Dermis blood vessel endothelial cell (primary cell): ENCODE measurements at places on chromosomes 3 and 15. TPM values are rescaled to one million over a fixed set of nuclear protein-coding genes. Genes with fewer than 3 reads are reported as not detected.

DNA sequence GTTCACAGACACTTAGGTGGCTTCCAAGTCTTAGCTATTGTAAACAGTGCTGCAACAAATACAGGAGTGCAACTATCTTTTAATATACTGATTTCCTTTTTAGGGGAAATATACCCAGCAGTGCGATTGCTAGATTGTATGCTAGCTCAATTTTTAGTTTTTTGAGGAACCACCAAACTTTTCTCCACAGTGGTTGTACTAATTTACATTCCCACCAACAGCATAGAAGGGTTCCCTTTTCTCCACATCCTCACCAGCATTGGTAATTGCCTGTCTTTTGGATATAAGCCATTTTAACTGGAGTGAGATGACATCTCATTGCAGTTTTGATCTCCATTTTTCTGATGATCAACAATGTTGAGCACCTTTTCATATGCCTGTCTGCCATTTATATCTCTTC, 58.9 kb downstream of the ZNF148 start:
- no peak for DNase-seq

GRCh38 chr3:196948442-196949284, 6.3 kb upstream of the NCBP2 start:
- DNase-seq: no peak

- no peak for DNase-seq
Measured at GRCh38 chr3:77376511-77376910, 336.6 kb downstream of the ROBO2 start.

GRCh38 chr3:58471025-58471887, 20.6 kb upstream of the KCTD6 start:
- DNase-seq: peak; percentile 17

GRCh38 chr3:191068946-191069813, 129.9 kb upstream of the OSTN start:
- no peak for DNase-seq

GRCh38 chr3:23566499-23566898, 239.3 kb upstream of the UBE2E1 start:
- no peak for DNase-seq

DNA sequence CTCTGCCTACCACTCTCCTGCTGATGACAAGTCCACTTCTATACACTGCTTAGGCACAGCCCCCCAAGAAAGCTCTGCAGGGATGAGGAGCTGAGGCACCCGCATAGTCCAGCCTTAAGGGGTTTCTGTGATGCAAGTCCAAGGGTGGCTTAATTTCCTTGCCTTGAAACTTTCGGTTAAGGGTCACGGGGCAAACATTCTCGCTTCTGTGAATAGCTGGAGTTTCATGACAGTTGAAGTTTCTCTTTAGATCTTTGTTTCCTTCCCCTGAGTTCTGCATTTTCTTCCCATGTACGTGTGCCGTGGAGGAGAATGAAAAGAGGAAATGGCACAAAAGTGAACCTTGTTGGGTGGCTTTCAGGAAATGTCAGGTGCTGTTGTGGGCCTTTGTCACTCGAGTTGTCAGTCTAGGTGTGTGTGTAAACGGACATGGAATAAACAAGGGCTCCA, 7.0 kb downstream of the GPR160 start:
- no peak for DNase-seq

DNA sequence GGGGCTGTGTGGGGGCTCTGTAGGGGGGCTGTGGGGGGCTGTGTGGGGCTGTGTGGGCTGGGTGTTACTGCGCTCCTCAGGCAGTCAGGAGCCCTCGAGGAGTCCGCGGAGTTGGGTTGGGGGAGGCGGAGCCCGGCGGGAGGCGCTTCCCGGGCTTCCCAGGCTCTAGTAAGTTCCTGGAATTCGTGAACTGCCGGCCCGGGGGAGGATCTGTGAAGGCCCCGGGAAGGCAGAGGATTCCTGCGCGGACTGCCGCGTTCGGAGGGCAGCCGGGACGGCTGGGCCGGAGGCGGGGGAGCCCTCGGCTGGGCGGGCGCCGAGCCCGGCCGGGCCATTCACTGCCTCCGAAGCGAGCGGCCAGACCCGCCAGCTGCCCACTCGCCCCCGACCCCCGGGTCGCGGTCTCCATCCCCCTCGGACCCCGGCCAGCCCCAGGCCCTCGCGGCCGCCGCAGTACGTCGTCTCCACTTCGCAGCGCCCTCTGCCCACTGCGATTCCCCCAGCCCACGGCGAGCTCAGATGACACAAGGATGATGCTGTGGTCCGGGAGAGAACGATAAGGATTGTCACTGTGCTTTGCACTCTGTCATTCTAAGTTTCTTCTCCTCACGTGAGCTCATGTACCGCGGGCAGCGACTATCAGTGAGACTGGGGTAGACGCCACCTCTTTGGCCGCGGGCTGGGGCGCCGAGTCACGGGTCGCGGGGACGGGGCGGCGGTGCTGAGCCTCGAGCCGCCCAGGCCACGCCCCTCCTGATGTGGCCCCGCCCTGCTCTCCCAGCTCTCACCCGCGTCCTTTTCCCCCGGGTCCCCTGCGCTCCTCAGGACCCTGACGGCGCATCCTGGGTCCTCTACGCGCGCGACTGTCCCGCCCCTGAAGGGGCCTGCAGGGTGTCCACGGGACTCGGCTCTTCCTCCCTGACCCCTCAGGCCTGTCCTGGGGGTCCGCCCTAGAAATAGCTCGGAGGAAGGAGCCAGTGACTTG, 65.3 kb downstream of the KLF13 start:
- DNase-seq: peak; percentile 50

GRCh38 chr3:40951636-40952035, 247.7 kb upstream of the CTNNB1 start:
- DNase-seq: no peak

GRCh38 chr3:39264053-39264452, 15.8 kb downstream of the CX3CR1 start:
- DNase-seq: no peak

DNA sequence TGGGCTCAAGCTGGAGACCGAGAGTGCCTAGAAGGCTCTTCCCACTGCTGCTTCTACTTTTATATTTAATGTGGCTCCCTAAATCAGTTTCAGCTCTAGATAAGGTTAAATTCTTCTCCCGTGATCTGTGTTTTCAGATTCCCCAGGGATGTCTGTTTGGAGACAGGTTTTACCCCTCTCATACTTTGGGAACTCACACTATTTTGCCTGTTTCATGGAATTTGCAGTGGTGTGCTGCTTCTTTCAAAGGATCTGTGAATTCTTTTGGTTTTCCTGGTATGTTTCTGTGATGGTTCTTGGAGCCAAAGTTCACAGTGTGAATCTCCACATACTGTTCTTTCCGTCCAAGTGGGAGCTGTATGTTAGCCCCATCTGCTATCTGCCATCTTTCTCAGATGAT, 238.3 kb upstream of the SLITRK3 start:
- no peak for DNase-seq

DNA sequence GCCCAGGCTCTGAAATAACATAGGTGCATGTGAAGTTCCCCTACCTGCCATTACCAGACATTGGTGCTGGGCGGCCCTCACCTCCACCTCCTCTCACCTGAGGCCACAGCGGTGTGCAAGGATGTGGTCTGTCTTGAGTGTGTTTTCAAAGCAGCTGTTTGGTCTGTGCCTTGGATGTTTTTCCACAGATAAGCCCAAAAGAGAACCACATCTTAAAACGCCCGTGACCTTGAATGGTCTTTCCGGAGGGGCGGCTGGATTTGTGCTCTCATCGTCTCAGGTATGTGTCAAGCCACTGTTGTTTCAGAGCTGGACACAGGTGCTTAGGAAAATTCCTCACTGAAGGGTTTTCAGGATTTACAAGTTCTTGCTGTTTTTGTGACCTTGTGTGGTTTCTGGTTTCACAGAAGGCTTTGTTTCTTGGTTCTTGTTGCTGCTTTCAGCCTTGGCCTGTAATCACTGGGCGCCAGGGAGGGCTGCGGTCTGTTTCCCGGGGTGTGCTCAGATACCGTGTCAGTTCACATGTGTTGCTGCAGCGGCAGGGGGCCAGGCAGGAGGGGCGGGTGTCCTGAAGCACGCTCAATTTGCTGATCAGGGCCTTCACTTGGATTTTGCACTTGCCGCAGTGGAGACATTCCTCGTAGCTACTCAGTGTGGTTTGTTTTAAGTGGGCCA, 128.4 kb downstream of the IGF1R start:
- DNase-seq: no peak

- DNase-seq: no peak
Measured at GRCh38 chr3:186628756-186629155, 11.4 kb upstream of the FETUB start.

DNA sequence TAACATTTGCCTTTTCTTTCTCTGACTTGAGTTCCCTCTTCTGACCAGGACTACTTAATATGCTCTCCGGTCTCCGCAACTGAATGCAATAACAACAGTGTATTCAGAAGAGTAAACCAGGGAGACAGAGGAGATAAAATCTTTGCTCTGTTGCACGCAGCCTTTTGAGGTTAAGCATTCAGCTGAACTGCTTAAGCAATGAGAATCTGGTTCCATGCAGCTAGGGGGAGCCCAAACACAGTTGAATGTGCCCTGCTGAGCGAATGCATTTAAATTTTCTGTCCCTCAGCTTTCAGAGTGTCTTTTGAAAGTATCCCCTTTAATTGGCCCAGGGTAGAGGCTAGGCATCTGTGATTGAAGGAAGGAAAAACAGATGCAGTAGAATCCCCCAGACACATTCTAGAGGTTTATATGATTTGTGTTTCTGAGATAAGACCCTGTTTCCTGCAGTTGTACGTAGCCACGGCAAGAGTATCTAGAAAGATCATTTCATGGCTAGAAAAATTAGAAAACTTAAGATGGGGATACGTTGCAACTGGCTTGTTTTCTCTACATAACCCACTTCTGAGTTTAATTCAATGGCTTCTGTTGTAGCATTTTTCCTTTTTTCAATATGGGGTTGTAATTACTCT, 309.6 kb downstream of the TUSC7 start:
- DNase-seq: peak; percentile 62

DNA sequence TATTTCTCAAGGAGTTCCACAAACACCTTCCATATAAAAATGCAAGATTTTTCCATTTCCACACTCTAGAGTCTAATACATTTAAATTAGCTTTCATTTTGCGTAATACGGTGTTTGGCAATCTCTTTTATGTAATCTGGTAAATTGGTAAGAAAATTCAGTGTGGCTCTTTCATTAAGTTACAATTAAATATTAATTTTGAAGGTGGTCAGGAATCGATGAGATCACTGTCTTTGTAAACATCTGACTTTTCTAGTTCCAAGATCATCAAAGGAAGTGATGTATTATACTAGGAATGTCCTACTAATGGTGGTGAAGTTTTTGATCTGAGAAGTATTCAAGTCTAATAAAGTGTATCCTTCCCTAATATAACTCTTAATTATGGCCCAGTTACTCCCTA, 1.1 kb upstream of the UTS2B start:
- DNase-seq: peak; percentile 73

- no peak for DNase-seq
Measured at GRCh38 chr3:8593021-8593827, 51.4 kb downstream of the SSUH2 start.

DNA sequence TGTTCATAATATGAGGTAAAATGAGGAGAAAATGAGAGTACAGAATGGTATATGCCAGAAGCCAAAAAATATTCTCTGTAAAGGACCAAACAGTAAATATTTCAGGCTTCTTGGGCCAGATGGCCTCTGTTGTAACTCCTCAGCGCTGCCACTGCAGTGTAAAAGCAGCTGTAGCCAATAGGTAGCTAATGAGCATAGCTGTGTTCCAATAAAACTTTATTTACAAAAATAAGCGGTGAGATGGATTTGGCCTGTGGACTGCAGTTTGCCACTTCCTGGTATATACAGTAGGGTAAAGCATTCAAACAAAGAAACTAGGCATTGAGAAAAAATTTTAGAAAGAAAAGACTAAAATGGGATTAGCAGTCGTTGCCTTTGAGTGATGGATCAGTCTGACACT, 51.5 kb downstream of the BFSP2 start:
- DNase-seq: no peak

- DNase-seq: no peak
Measured at GRCh38 chr15:48002767-48003166, 118.0 kb upstream of the SLC24A5 start.

DNA sequence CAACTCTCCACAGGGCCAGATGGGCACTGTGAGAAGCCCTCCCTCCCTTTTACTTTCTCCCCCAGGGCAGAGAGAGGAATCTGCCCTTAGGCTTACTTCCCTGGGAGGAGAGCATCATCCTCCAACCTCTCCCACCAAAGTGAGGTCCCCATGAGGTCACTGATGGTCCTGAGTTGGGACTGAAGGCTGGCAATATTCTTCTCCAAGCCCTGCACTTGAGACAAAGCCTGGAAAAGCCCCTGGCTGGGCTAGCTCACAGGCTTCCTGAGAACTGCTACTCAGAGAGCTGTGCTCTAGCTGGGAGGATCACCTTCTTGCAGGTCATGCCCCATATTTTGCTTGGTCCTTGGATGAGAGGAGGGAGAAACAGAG, 110.0 kb upstream of the MEF2A start:
- peak; percentile 27 for DNase-seq

DNA sequence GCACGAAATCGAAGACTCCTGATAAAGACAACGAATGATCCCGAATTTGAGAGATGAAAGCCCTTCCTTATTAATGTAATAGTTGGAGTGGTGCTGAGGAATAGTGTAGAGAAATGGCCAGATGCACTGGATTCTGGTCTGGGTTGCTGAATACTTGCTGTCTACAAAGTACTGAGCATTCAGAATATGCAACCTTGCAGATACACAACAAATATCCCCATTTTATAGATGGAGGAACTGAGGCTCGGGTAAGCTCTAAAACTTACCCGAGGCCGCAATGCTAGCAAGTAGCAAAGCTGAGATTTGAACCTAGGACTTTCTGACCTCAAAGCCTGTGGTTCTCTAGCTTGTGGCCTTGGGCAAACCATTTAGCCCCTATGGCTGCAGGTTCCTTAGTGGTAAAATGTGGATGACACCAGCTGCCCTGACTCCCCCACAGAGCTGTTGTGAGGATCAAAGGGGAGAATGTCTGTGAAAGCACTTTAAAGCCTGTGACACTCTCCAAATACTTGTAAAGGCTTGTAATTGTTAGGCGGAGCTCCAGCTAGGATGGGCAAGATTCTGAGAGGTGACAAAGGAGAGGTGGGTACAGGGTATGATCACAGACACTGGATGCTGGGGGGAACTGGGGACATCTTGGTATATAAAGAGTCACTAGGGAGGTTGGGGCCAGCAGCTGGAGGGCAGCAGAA, 39.8 kb downstream of the FOXB1 start:
- no peak for DNase-seq

GRCh38 chr15:68158046-68158628, 47.0 kb downstream of the CALML4 start:
- peak; percentile 3 for DNase-seq

DNA sequence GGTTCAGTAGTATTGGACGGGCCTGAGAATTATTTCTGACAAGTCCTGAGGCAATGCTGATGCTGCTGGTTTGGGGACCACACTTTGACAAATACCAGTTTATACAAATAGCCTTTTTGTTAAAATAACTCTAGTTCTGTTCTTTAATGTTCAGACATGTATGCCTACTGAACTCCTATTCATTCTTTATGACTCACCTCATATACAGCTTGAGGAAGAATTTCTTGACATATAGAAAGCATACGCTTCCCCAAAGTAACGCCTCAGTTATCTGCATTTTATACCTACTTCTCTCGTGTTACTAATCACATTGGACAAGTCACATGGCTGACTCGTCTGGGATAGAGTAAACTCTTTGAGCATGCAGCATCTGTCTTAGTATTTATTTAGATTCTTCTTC, 145.4 kb upstream of the GOLIM4 start:
- DNase-seq: no peak

GRCh38 chr3:88010810-88011209, 48.0 kb downstream of the CGGBP1 start:
- no peak for DNase-seq

The RFTN1 gene
- total RNA-seq: 47.3 and 47.8 TPM in 2 replicates

The GUCA1C gene
- total RNA-seq: 0.19 TPM in 1 of 2 replicates, not detected in the other

The ZNF80 gene
- not detected in 2 replicates for total RNA-seq

The CHRNA7 gene
- 0.34 and 0.79 TPM in 2 replicates for total RNA-seq

The ZCWPW2 gene
- total RNA-seq: 0.19 TPM in 1 of 2 replicates, not detected in the other

The CLSTN2 gene
- 0.17 and 0.23 TPM in 2 replicates for total RNA-seq

The CD96 gene
- not detected in 2 replicates for total RNA-seq

The CLDN1 gene
- total RNA-seq: 0.68 and 0.79 TPM in 2 replicates

The NUDT16 gene
- 18.2 and 22.0 TPM in 2 replicates for total RNA-seq
